Stimulated activated CD8-positive, alpha-beta memory T cell treated with anti-CD3 and anti-CD28 coated beads, Interleukin-2, amount 100 ng/mL, for 48 hours (primary cell): ENCODE measurements at places on chromosomes 11 and 22.

DNA sequence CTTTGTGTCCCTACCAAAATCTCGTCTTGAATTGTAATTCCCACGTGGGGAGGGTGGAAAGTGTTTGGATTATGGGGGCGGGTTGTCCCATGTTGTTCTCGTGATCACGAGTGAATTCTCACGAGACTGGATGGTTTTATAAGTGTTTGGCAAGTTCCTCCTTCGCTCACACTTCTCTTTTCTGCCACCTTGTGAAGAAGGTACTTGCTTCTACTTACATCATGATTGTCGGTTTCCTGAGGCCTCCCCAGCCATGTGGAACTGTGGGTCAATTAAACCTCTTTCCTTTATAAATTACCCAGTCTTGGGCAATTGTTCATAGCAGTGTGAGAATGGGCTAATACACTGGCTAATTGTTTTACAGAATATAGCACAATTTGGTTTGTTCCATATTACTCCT is 326.3 kb downstream of the GRM5 start:
- no peak for DNase-seq

- DNase-seq = peak; percentile 77
Observed at GRCh38 chr22:28882878-28883656, at the start of gene ZNRF3. ZNRF3 (plus strand) TSS chr22:28883572; CDS start chr22:28883767, 195 bp downstream.

GRCh38 chr11:42524534-42525227 is 787.1 kb upstream of the API5 start:
- DNase-seq = no peak

DNA sequence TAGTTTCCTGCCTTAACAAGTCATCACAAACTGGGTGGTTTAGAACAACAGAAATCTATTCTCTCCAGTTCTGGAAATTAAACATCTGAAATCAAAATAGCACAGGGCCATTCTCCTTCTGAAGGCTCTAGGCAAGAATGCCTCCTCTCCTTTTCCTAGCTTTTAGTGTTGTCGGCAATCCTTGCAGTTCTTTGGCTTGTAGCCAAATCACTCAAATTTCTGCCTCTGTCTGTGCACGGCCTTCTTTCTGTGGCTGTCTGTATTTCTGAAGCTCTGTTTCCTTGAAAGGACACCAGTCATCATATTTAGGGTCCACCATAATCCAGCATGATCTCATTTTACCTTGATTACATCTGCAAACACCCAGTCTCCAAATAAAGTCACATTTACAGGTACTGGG is 795.5 kb downstream of the METTL15 start:
- no peak for DNase-seq

GRCh38 chr22:40312050-40312449 is 34.2 kb upstream of the ADSL start:
- DNase-seq = no peak

DNA sequence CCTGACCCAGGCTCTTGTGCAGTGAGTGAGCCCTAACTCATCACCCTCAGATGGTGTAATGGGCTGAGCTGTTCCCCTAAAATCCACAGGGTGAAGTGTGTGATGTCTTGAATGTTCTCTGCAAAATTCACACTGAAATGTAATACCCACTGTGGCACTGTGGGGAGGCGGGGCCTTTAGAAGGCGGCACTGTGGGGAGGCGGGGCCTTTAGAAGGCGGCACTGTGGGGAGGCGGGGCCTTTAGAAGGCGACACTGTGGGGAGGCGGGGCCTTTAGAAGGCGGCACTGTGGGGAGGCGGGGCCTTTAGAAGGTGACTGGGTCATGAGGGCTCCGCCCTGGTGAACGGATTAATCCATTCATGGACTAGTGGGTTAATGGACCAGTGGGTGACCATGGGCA is 33.0 kb downstream of the CHID1 start:
- DNase-seq = peak; percentile 12

GRCh38 chr11:26995701-26996460 is 2.0 kb downstream of the FIBIN start:
- no peak for DNase-seq

GRCh38 chr11:104776501-104777170 is 121.6 kb downstream of the CASP12 start:
- DNase-seq = no peak

- no peak for DNase-seq
Observed at GRCh38 chr11:26065944-26066343, 266.0 kb upstream of the ANO3 start.

- DNase-seq = no peak
Observed at GRCh38 chr11:12088047-12088481, 22.3 kb upstream of the MICAL2 start.

GRCh38 chr11:46112961-46113607 is 8.2 kb downstream of the PHF21A start:
- DNase-seq = no peak

GRCh38 chr11:91700854-91701253 is 523.8 kb upstream of the FAT3 start:
- no peak for DNase-seq

GRCh38 chr22:46606886-46607285 is 13.3 kb upstream of the GRAMD4 start:
- DNase-seq = no peak

DNA sequence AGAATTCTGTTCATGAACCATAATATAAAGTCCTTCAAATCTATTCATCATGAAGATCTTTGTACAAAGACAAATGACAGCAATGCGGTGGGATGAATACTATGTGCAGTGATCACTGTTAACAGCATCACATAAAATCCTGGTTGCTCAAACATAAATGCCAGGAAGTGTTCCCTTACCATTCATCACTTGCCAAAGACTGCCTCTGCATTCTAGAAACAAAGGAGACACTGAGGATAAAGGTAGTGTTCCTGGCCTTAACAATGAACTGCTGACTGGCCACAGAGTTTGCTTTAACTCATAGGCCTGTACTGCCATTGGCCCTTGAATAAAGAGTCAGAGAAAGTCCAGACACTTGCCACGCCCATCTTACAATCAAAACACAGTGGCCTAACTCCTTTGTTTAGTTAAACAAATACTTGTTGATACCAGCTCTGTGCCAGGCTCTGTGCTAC is 29.5 kb downstream of the C2CD3 start:
- no peak for DNase-seq

- no peak for DNase-seq
Observed at GRCh38 chr22:45568213-45568612, 65.5 kb downstream of the FBLN1 start.

- DNase-seq = no peak
Observed at GRCh38 chr11:120720760-120721159, 209.2 kb downstream of the GRIK4 start.

GRCh38 chr11:96316869-96317268 is 26.1 kb downstream of the MAML2 start:
- DNase-seq = no peak

- no peak for DNase-seq
Observed at GRCh38 chr11:112292785-112293407, 32.2 kb upstream of the PLET1 start.

DNA sequence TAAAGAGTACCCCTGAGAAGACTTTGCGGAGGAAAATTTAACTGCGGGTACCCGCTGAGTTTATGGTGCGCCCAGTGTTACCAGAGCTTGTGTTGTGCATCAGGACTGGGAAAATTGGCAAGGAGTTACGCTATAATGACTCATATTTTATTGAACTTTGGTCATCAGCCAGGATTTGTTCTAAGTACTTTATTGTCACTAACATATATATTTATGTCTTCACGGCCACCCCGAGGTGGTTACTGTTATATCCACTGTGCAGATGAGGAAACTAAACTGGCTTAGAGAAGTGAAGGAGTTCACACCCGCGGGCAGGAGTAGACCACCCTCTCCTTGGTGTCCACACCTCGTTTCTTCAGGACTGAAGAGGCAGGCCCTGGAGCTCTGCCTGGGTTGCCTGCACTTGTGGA is 667 bp downstream of the ACCS start:
- no peak for DNase-seq

GRCh38 chr11:29452146-29452545 is 564.7 kb downstream of the KCNA4 start:
- DNase-seq = no peak

DNA sequence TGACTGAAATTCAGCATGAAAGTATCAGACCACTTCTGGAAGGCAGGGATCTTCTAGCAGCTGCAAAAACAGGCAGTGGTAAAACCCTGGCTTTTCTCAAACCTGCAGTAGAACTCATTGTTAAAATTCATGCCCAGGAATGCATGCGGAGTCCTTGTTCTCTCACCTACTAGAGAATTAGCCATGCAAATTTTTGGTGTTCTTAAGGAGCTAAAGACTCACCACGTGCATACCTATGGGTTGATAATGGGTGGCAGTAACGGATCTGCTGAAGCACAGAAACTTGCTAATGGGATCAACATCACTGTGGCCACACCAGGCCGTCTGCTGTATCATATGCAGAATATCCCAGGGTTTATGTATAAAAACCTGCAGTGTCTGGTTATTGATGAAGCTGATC is 19.1 kb downstream of the ZBTB44 start:
- DNase-seq = no peak

- DNase-seq = no peak
Observed at GRCh38 chr11:104106136-104106754, 57.7 kb downstream of the PDGFD start.

- no peak for DNase-seq
Observed at GRCh38 chr11:112627588-112628045, 333.6 kb upstream of the NCAM1 start.

DNA sequence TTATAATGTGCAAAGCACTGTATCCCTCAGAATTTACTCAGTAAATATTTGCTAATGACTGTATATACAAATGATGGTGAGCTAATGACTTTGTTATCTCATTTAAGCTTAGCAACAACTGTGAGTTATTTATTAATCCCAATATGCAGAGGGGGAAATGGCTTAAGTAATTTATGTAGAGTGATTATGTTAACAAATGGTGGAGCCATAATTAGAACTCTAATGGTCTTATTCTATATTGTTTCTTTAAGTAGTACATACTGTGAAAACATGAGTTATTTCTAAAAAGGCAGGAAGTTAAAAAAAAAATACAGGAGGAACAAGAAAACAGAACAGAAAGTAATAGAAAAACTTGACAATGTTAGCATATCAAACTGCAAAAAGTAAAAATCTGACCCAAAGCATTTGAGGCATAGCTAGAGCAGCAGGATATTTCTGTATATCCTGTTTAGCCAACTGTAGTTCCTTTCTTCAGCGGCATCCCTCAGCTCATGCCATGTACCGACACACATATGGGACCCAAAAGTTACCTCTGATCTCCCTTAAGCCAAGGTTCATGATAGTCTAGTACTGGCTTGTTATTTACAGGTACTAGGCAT is 94.2 kb downstream of the FCHSD2 start:
- no peak for DNase-seq

DNA sequence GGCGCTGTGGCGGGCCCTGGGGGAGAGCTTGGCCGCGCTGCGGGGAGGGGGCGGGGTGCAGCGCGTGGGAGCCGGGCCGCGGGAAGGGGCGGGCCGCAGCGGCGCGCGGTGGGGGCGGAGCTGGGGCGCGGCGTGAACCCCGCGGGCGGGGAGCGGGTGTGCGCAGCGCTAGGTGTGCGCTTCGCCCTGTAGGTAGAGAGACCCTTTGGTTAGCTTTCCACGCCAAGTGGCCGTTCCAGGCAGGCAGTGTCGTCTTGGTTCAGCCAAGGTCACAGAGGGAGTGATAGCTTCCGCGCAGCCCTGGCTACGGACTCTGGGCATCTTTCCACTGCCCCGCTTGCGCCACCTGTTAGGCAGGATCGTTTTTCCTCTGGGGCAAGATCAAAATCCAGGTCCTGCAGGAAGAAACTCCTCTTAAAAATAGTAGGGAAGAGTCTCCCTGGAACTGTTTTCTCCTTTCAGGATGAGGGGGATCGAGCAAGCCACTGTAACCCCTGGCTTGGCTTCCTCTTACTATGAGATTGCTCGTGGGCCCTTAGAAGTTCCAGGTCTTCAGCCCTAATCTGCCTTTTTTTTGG is 434 bp downstream of the BANF1 start:
- DNase-seq = peak; percentile 63

- no peak for DNase-seq
Observed at GRCh38 chr22:41070665-41071331, 21.6 kb upstream of the EP300 start.

GRCh38 chr11:18372201-18372600 is 22.2 kb upstream of the LDHA start:
- DNase-seq = no peak

DNA sequence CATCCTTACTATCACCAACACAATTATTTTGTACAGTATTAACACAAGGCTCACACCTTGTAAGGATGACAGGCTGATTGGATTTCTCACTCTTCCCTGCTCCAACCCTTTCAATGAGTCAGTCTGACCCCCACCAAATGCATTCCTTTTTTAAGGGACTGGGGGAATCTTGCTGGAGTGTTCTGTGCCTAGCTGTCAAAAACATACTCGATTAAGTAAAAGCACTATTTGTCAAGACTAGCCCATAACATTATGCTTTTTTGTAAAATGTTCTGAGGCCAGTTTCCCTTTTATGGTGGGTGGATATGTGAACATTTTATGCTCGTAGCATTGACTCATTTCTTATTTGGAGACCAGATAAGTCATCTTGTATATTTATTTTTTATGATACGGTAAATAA is 87.2 kb downstream of the PDHX start:
- no peak for DNase-seq

- no peak for DNase-seq
Observed at GRCh38 chr11:2747248-2748027, 47.6 kb upstream of the KCNQ1OT1 start.

DNA sequence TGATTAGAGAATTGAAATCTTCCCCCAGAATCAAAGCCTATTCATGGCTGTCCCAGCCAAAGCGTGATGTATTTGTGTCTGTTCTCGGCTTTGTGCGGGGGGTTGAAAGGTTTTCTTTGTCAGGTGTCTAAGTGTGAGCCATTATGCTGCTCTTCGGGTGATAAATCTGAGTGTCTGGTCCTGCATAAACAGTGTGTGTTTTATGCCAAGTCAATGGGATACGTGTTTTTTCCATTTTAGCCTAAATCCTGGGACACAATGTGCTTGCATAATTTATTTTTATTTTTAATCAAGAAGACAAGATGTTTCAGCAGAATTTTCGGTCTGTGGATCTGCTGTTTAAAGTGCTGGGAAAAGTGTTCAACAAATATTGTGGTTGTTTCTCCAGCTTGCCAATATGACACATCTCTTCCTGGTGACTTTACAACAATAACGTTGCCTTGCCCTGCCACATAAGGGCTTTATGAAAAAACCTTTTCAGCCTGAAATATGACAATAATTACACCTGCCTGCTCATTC is 267.8 kb downstream of the TBC1D22A start:
- DNase-seq = no peak

- DNase-seq = no peak
Observed at GRCh38 chr22:49462795-49463194, 364.9 kb downstream of the BRD1 start.

- DNase-seq = no peak
Observed at GRCh38 chr11:20477418-20478090, 90.0 kb downstream of the PRMT3 start.

GRCh38 chr22:30397656-30398635 is 1.1 kb downstream of the SEC14L2 start:
- no peak for DNase-seq

GRCh38 chr11:2399488-2400068 is 972 bp upstream of the TSSC4 start:
- no peak for DNase-seq
